Stimulated activated CD8-positive, alpha-beta memory T cell treated with anti-CD3 and anti-CD28 coated beads, Interleukin-4, amount 100 ng/mL, for 1 hour (primary cell): ENCODE measurements at places on chromosomes 3 and 15.

GRCh38 chr3:12986031-12986430 lies 87.2 kb downstream of the IQSEC1 start:
- no peak for DNase-seq

- DNase-seq: no peak
Observed at GRCh38 chr3:20406611-20407011, 220.6 kb upstream of the SGO1 start.

- DNase-seq: no peak
Observed at GRCh38 chr3:129025108-129025507, 24.0 kb downstream of the EFCC1 start.

DNA sequence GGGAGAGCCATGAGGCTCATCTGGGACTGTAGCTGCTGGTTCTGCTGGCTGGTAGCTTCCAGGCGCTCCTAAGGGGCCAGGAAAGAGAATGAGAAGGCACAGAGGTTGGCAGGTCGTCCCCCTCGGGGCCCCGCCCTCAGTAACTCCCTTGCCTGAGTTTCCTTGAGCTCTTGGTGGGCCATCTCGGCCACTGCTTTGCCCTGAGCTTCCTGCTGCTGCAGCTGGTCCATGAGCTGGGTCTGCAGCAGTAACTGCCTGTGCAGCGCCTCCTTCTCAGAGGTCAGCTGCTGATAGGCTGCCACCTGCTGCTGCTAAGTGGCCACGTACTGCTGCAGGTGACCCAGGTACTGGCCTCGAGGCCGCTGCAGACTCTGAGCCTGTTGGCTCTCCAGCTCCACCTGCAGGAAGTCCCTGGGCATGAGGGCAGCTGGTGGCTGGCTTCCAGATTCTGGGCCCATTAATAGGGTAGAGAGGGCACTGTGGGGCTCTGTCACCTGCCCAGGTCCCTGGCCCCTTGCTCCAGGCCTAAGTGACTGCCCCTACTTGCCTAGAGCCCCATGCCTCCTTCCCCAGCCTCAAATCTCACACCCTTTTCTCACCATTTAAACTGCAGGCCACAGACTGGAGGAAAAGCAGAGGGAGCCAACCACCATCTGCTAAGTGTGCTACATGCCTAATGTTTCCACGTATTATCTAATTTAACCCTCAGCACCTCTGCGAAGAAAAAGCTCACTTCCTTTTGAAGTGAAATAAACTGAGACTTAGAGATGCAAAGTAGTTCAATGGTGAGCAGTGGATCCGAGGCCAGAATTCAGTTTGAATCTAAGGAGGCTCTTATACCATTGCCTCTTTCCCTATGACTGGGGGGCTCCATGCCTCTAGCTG lies 10.8 kb upstream of the VPS33B start:
- DNase-seq: no peak

- no peak for DNase-seq
Observed at GRCh38 chr3:8996681-8997121, 33.4 kb upstream of the RAD18 start.
